Calu3 (cell line): ENCODE measurements at places on chromosomes 13 and 19.

- DNase-seq, result no peak
Measured at GRCh38 chr19:36528921-36529518, 949 bp upstream of the ZNF260 start.

DNA sequence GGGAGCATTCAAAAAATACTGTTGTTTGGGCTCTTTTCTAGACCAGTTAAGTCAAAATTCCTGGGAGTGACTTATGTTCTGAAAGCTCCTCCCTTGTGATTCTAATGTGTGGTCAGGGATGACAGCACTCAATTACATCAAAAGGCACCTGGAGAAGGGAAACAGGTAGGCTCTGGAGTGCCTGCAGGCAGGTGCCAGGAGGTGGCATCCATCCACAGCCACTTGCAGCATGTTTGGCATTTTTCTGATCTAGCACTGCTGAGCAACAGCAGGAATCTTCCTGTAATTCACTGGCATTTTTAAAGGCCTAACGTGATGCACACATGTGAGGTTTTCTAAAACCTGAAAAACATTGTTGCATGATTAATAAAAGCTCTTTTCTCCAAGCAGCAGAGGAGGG lies 94.6 kb downstream of the CCNA1 start:
- no peak for DNase-seq

- no peak for DNase-seq
Measured at GRCh38 chr13:46097015-46097414, 7.8 kb downstream of the CPB2 start.

DNA sequence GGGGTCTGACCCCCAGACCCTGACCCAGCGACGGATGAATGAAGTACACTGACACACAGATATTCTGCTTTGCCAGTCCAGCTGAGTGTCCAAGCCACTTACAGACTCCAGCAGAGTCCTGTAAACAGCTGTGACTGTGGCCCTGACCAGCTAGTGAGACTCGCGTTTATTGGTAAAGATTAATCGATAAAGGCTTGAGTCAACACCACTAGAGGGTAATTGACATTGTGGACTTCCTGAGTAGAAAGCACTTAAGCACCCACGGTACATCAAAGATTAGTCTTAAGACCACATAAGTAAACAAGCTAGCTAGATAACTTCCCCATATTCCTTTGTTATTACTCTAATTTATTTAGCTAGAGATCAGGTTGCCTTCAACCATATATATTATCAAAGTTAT lies 146.0 kb downstream of the OXGR1 start:
- no peak for DNase-seq

GRCh38 chr13:25902455-25902854 lies 149.4 kb downstream of the SHISA2 start:
- DNase-seq, result no peak
